ENCODE measurements at places on chromosomes 5 and 9. TPM values are rescaled to one million over a fixed set of nuclear protein-coding genes. Genes with fewer than 3 reads are reported as not detected.
A peak's percentile ranks its signal among the peaks of the same experiment; 100 is the strongest.

Gene SEMA5A
- polyA plus RNA-seq, result 44.8 TPM

GRCh38 chr5:59893429-59894227, at the start of gene PDE4D:
Gene PDE4D (minus strand): TSS chr5:59893726.
- DNase-seq, result peak; percentile 77

- no peak for DNase-seq
Observed at GRCh38 chr5:158990979-158991775, 108.5 kb downstream of the EBF1 start.

- DNase-seq, result peak; percentile 48
Observed at GRCh38 chr9:4547016-4547415, 56.7 kb downstream of the SLC1A1 start.

- no peak for DNase-seq
Observed at GRCh38 chr9:137311171-137311985, 9.3 kb upstream of the NRARP start.

DNA sequence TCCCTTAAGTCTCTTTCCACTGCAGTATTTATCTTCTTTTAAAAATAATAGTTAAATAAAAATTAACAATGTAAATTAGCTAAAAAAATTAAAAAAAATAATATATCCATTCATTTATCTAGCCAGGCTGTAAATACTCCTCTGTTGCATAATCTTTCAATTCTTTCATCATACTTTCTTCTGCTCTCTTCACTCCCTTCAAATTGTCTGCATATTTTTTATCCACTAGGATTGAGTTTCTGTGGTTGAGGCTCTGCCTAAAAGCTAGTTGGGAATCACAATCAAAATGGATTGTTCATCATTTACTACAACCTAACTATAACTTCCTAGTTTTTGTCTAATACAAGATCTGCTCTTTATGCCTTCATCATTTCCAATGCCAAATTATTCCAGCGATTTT, 182.2 kb downstream of the PDE4D start:
- no peak for DNase-seq

DNA sequence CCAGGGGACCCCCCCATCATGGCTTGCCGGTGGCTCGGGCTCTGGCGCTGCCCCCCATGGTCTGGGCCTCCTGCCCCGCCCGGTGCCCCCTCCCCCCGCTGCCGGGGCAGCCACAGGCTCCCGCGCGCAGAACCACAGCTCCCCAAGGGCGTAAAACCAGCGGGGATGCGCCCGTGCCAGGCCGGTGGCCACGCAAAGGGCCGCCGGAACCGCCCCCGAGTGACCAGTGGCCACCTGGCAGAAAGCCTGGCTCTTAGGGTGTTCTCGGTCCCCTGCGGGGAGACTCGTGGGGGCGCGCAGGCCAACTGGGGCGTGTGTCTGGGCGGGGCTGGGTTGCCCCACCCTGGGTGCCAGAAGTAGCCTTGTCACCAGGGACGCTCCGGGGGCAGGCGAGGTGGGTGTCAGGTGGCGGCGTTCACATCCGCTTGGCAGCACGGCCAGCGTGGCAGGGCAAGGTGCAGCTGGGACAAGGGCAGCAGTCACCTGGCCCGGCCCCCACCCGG, 515 bp upstream of the AGPAT2 start:
- no peak for DNase-seq

Gene FCN2
- 0.77 TPM for polyA plus RNA-seq

- no peak for DNase-seq
Observed at GRCh38 chr5:58268268-58268667, 191.6 kb downstream of the PLK2 start.

GRCh38 chr5:150419630-150420270, 7.0 kb upstream of the CD74 start:
- DNase-seq, result no peak

- no peak for DNase-seq
Observed at GRCh38 chr9:77435688-77436087, 212.4 kb downstream of the GNA14 start.

Gene C9orf57
- polyA plus RNA-seq, result not detected

GRCh38 chr5:76690704-76691466, 25.0 kb upstream of the F2R start:
- DNase-seq, result no peak

DNA sequence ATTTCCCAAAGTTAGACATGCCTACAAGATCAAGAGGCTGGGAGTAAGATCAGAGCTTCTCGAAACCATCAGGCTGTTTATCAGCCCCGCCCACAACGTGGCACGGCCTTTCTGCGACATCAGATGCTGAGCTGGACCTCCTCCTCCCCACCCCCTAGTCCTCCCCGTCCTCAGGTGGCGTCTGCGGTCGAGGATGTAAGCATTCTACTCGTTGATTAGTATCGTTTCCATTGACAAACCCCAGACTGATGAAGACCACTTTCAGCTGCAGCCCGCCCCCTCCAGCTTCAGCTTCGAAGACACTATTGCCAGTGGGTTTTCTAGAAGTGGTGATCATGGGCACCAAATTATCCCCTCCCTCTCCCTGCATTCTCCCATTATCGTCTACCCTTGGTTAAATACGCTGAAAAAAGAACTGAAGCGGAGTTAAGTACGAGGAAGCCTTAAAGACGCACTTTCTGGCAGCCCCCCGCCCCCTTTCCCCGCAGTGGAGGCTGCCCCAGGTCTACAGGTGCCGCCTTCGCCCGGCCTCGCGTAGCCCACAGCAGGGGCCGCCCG, 1.1 kb downstream of the PPIC start:
- DNase-seq, result peak; percentile 15

GRCh38 chr5:96489532-96489931, 56.5 kb upstream of the PCSK1 start:
- DNase-seq, result no peak

Gene PNPLA7
- 4.0 TPM for polyA plus RNA-seq

GRCh38 chr9:29311221-29311620, 1737.9 kb upstream of the C9orf72 start:
- DNase-seq, result no peak

GRCh38 chr5:114327987-114328386, 33.9 kb upstream of the KCNN2 start:
- no peak for DNase-seq

Gene ELAVL2
- polyA plus RNA-seq, result 1.5 TPM

Gene SLC34A3
- polyA plus RNA-seq, result 12.1 TPM

Gene IGFBPL1
- polyA plus RNA-seq, result 1.4 TPM

DNA sequence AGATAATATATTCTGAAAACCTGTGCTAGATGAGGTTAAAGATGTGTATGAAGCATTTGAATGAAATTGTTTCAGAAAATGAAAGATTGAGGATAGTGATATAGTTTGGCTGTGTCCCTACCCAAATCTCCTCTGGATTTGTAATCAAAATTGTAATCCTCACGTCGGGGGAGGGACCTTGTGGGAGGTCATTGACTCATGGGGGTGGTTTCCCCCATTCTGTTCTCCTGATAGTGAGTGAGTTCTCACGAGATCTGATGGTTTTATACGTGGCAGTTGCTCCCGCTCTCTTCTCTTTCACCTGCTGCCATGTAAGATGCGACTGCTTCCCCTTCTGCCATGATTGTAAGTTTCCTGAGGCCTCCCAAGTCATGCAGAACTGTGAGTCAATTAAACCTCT, 2.0 kb upstream of the TEX48 start:
- DNase-seq, result no peak

Gene TPPP
- polyA plus RNA-seq, result 4.2 TPM

- DNase-seq, result no peak
Observed at GRCh38 chr5:123436201-123436600, 13.0 kb upstream of the CEP120 start.

Gene PRLR
- 27.5 TPM for polyA plus RNA-seq

Gene TAF11L10
- not detected for polyA plus RNA-seq

Gene CCDC183
- polyA plus RNA-seq, result 7.6 TPM

DNA sequence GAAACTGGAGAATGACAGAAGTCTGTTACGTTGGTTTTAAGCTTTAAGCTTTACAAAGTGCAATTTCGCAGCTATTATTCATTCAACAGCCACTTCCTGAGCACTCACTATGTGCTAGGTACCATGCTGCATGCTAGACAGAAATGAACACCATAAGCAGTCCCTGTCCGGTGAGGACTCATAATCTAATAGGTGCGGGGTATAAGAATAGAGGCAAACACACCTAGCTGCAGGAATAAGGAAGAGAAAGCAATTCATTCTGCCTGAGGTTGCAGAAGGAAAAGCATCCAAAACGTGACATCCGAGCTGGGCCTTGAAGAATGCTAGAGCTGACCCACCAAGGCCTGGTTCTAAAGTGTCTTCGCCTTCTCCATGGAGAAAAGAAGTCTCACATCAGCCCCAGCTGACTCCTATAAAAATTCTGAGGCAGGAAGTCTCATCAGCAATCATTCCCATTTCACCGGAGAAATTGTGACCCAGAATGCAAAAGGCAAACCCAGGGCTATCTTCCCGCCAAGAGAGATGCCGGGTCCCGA, 542 bp downstream of the FKBP15 start:
- peak; percentile 1 for DNase-seq

DNA sequence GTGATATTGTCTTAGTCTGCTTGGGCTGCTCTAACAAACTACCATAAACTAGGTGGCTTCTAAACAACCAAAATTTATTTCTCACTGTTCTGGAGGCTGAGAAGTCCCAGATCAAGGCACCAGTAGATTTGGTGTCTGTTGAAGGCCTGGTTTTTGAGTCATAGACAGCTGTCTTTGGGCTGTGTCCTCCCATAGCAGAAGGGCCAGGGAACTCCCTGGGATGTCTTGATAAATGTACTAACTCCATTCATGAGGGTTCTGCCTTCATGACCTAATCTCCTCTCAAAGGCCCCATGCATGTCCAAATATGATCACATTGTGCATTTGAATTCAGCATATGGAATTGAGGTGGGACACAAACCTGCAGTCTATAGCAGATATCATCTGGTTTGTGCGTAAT, 121.2 kb downstream of the CHSY3 start:
- no peak for DNase-seq

DNA sequence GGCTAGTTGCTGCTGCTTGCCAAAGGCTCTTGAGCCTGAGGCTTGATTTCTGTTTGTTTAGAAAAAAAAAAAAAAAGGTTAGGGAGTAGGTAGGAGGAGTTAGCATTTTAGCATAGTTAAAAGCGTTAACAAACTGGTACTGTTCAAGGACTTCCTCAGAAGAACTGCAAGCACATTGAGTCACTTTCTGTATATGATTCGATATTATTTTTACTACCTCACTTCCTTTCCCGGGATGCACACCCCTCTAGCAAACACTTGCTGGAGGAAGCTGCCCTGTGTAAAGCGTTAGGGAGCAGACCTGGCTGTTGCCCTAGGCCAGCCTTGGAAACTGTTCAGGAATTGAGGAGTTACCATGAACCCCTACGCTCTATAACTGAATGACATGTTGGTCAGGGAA, 15.7 kb upstream of the CEP120 start:
- DNase-seq, result no peak

DNA sequence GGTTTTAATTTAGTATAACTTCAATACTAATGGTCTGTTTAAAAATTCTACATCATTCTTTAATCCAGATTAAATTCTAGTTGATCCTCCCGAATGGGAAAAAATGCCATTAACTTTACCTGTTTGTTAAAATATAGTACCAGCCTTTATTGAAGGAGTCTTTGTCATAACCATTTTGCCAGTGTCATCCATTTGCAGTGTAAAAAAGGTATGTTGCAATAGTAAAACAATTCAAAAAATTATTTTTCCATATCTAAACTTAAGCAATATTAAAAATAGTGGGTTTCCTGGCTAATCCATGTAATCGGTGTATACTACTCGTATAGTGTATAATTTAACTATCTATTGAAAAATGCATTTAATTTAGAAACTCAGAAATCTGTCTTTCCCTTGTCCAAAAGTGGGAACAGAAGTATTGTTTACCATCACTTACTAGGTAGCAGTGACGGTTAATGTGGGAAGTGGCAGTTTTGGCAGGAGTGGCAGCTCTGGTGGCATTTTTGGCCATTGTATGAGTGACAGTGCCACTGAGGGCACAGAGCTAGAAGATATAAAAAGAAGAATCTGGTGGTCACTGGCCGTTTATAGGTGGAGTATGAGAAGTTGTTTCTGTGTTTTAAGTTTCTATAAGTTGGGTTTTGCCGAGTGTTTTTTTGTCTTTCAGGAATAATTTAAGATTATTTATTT, 1.9 kb downstream of the AP3S1 start:
- DNase-seq, result no peak

Gene PCA3
- 1.3 TPM for polyA plus RNA-seq

- no peak for DNase-seq
Observed at GRCh38 chr5:113531481-113532159, 18.1 kb downstream of the YTHDC2 start.

- no peak for DNase-seq
Observed at GRCh38 chr9:38008168-38009034, 60.6 kb downstream of the SHB start.

- no peak for DNase-seq
Observed at GRCh38 chr5:95843733-95844223, 21.3 kb upstream of the GLRX start.

- DNase-seq, result no peak
Observed at GRCh38 chr9:114049441-114050225, 28.5 kb downstream of the AMBP start.

- DNase-seq, result no peak
Observed at GRCh38 chr5:143431789-143432188, 28.3 kb upstream of the NR3C1 start.

DNA sequence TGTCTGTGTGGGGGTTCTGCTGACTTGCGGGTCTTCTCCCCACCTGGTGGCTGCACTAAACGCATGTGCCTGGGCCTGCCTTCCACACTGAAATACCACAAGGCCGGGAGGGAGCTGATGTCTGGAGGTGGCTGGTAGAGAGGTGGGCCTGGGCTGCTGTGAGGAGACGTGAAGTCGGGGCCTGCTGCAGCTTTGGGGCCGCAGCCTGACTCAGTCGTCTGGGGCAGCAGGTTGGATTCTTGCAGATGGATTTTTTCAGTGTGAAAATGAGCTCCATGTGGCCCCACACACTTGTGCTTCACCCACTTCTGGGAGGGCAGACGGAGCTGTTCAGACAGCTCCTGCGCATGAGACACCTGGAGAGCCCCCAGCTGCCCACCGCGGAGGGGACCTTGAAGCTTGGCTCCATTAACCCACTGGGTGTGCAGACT, 29.3 kb downstream of the COL5A1 start:
- DNase-seq, result no peak

DNA sequence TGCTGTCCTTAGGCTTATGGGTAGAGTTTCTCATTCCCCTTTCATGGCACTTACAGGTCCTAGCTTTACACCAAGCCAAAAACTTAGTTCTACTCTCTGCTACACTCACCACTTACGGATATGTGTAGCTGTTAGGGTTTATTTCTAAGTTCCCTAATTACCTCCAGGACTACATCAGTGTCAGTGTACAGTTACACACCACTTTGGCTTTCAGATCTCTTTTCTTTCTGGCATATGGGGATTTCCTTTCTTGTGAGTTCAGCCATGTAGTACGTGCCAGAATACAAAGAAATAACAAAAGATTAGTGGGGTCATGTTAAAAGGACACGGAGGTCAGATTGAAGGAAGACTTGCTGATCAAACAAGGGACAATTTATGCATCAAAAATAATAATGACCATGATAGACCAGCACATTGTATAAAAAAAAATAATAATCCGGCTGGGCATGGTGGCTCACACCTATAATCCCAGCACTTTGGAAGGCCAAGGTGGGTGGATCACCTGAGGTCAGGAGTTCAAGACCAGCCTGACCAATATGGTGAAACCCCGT, 41.8 kb downstream of the LYRM7 start:
- DNase-seq, result no peak

Gene PRRC2B
- polyA plus RNA-seq, result 247 TPM

GRCh38 chr9:126043681-126044080, 282.9 kb upstream of the MVB12B start:
- no peak for DNase-seq

Gene SLC6A19
- 50.8 TPM for polyA plus RNA-seq

- peak; percentile 70 for DNase-seq
Observed at GRCh38 chr9:107487521-107488374, 1.8 kb downstream of the KLF4 start.

GRCh38 chr5:74428876-74429275, 211.7 kb downstream of the ENC1 start:
- no peak for DNase-seq

Gene SPATA31A3
- polyA plus RNA-seq, result not detected

All from renal pelvis (tissue), 12 donors.